Fibroblast of the aortic adventitia (primary cell): ENCODE measurements at places on chromosomes 6 and 20.

GRCh38 chr6:21084656-21085055 is 508.9 kb upstream of the SOX4 start:
- peak; percentile 25 for DNase-seq

- DNase-seq, result no peak
These were observed 216.3 kb downstream of the ERMARD start for GRCh38 chr6:169967687-169968086.

DNA sequence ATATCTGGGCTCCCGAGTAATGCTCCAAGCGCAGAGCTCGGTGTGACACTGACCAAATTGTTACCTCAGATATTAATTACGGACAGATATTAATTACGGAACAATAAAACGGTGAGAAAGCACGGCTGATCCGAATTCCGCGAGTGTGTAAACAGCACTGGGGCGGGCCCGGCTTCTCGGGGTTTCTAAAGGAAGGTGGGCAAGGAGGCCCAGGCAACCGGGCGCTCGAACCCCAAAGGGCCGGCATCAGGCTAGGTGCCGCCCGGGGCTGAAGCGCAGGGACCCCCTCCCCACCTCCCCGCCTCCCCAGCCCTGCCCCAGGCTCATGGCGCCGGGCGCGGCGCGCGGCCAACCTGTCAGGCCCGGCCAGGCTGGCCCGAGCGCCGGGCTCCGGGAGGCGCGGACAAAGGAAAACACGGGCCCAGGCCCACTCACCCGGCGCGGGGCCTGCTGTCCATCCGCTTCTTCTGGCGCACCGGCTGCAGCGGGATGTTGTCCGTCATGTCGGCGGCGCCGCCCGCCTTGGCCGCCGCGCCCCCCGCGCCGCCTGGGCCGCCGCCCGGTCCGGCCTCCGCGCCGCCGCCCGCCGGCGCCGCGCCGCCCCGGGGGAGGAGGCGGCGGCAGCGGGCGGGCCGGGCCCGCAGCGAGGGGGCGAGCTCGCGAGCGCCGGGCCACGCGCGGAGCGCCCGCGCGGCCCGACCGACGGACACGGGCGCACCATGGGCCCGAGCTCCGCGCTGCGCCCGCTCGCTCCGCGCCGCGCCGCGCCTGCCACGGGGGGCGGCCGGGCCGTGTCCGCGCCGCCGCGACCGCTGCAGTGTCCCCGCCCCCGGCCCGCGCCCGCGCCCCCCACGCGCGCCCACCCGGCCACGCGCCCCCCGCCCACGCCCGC is at the start of gene ATP9A:
ATP9A (minus strand) TSS at position 524 of the 892 bp plus-strand sequence; CDS start at position 503, 21 bp downstream.
- peak; percentile 27 for DNase-seq

DNA sequence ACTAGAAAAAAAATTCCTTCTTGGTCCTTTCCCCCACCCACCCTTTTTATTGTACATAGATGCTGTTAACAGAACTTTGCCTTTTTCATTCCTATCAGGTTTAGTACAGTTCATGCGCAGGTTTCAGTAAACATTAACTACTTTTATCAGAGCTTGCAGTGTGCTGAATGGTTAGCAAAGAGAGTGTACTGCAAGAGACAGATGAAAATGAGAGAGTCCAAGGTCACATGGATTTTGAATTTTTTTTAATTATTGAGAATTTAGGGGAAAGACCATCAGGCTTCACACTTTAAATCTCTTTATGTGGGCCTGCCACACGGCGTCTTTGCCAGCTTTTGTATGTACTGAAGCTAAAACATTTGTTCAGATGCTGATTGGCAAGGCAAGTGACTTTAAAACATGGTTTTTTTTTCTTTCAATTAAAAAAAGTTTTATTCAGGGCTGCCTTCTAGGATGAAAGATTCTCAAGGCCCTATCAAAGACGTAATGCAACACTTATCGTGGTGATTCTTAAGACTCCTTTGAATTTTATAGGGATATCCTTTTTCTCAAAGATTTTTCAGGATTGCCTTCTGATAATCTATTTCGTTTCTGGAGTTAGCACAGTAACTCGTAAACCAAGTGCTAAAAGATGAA is 32.2 kb downstream of the RREB1 start:
- DNase-seq, result no peak

GRCh38 chr6:138575257-138575656 is 76.0 kb upstream of the NHSL1 start:
- no peak for DNase-seq

DNA sequence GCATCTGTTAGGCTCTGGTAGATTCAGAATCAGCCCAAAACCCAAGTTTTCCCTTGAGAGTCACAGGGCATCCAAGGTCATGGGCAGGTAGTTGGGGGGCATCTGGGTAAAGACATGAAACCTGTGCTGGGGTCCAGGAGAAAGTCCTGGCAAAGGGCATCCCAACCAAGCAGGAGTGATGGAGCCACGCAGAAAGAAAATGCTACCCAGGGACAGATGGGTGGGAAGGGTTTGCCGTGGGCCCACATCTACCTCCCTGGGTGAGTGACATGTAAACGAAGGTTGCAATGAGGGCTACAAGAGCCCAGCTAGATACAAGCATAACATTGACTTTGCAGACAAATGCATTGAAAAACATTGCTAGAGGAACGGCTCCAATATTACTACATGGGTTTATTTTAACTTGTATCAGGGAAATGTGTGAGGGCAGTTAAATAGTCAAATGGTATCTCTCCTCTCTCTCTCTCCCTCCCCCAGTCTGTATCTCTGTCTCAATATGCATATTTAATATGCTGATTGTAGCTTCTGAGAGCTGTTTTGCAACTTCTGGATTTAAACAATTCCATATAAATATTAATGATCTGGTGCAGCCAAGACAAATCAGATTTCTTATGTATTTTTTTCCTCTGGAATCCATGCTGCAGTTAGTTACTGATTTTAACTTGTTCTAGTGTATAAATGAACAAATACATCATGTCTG is 135.7 kb downstream of the SYNDIG1 start:
- DNase-seq, result no peak

DNA sequence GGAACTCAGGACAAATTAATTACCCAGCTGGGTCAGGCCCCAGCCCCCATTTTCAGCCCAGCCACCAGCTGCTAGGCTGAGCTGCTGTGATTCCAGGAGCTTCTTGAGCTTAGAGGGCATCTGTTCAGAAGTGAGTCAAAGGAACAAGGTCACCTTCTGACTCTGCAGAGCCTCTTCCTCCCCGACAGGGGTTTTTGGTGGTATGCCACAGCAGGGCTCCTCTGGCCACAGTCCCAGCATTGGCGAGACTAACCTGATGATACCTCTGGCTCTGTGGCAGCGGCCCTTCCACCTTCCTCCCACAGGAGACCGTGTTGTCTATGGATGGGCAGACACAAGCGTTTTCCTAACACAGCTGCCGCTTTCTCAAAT is 39.7 kb downstream of the ZC3H12D start:
- no peak for DNase-seq

- peak; percentile 60 for DNase-seq
These were observed 19.7 kb downstream of the GMDS start for GRCh38 chr6:2225422-2226392.

DNA sequence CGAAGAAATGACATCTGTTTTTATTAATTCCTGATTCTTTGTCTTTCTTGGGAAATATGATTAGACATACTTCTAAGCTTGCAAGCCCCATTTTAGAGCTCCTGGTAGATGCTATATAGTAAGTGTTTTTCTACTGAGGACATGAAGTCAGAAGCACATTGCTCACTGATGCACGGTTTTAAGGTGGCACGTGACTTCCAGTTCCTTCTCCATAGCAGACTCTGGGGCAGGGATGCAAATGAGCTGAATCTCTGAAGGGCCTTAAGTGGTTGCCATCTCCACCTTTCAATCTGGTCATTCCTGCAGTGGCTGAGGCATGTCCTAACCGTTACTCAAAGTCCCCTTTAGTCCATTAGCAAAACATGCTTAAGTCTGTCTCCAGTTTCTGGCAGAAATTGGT is 421.2 kb upstream of the HTR1E start:
- DNase-seq, result no peak
